Aorta (tissue), 5 donors: ENCODE measurements at places on chromosomes 7 and 10. TPM values are rescaled to one million over a fixed set of nuclear protein-coding genes. Genes with fewer than 3 reads are reported as not detected.
A peak's percentile ranks its signal among the peaks of the same experiment; 100 is the strongest.

UCN3 gene
- total RNA-seq: not detected

NRP1 gene
- 111 TPM for total RNA-seq

DNA sequence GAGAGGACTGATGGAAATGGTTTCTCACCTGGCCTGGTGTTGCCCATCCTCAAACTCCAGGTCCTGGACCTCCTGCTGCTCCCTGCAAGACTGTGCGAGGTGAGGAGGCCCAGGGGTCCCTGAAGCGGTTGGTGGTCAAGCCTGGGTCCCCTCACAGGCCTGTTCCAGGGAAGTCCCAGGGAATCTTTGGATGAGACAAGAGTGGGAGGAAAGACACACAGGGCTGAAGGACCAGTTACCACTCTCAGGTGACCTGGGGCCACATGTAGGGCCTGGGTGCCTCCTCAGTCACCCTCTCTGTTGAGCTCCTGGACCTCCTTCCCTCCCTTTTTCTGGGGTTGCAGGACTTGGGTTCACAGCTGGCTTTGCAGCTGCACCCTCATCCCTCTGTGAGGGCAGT, 42.6 kb upstream of the CXCL12 start:
- no peak for DNase-seq

GIMAP8 gene
- 41.4 TPM for total RNA-seq

FAM237B gene
- not detected for total RNA-seq

- DNase-seq: no peak
These were observed 32.1 kb downstream of the FOXK1 start for GRCh38 chr7:4714161-4714700.

ANLN gene
- 1.9 TPM for total RNA-seq

TMEM140 gene
- total RNA-seq: 12.0 TPM

- peak; percentile 30 for DNase-seq
These were observed 207.9 kb downstream of the TNS3 start for GRCh38 chr7:47373871-47374451.

MUC3A gene
- total RNA-seq: 0.45 TPM

MMRN2 gene
- 85.6 TPM for total RNA-seq

GBX1 gene
- not detected for total RNA-seq

DNA sequence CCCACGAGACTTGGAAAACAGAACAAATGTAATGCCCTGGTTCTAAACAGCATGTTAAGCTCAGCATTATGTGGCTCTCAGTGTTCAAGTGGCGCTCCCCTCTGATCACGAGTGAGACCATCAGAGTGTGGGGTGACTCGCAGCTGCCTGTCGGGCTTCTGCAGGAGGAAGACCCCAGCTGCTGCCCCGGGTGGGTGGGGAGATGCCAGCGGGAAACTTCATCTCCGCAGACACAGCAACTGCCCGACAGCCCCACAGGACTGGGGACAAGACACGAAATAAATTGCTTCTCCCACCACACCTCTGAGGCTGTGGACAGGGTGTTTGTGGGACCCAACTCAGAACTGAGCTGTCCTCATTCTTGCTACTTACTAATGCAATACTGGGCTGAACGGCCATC, 126.3 kb upstream of the KIF5B start:
- DNase-seq: no peak

GRCh38 chr7:763762-764161, 36.7 kb upstream of the PRKAR1B start:
- no peak for DNase-seq

CCL24 gene
- 1.1 TPM for total RNA-seq

GRCh38 chr10:101052285-101052684, 9.5 kb upstream of the KAZALD1 start:
- peak; percentile 78 for DNase-seq

GRCh38 chr10:60537697-60538096, 148.0 kb upstream of the ANK3 start:
- no peak for DNase-seq

DNAH11 gene
- 3.3 TPM for total RNA-seq

GRCh38 chr10:92712016-92712889, 22.5 kb downstream of the HHEX start:
- no peak for DNase-seq
